Activated CD8-positive, alpha-beta memory T cell treated with anti-CD3 and anti-CD28 coated beads for 1 hour (primary cell): ENCODE measurements at places on chromosomes 2 and 18.

- DNase-seq: no peak
Observed at GRCh38 chr2:209463226-209463625, 39.4 kb downstream of the MAP2 start.

DNA sequence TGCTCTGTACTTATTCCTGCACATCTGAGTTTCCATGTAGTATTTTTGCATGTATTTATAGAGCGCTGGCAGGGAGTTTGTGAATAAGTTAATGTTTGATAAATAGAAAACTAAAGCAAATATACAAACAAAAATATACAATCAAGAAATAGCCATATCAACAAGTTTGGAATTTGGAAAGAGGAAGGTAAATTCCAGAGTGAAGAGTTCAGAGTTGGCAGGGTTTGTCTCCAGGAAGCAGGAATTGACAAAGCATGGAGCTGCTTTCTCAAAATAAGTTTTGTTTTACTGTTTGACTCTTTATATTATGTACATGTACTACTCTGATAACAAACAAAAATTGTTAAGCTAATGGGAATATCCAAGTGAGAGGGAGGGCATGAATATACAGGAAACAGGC, 80.3 kb downstream of the SPOPL start:
- DNase-seq: no peak

GRCh38 chr2:9030841-9031240, 27.4 kb upstream of the MBOAT2 start:
- no peak for DNase-seq

GRCh38 chr2:161063946-161064306, 96.3 kb upstream of the TANK start:
- no peak for DNase-seq

- DNase-seq: no peak
Observed at GRCh38 chr2:13877571-13877970, 754.9 kb upstream of the LRATD1 start.

DNA sequence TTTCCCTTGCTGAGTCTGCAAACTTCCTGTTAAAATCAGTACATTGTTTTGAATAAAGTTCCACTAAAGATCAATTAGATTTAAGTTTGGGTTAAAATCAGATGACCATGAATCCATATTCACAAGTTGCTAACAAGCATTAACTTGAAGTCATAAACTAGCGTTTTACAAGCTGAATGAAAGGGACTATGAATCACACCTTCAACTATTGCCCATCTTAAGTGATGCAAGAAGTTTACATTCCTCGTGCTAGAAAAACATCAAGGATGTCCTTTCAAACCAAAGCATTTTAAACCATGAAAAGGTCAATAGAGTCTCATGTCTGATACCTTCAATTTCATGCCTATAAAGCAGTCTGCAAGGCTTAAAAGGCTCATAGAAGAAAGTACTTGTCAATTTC, 257.2 kb upstream of the SYT4 start:
- no peak for DNase-seq

DNA sequence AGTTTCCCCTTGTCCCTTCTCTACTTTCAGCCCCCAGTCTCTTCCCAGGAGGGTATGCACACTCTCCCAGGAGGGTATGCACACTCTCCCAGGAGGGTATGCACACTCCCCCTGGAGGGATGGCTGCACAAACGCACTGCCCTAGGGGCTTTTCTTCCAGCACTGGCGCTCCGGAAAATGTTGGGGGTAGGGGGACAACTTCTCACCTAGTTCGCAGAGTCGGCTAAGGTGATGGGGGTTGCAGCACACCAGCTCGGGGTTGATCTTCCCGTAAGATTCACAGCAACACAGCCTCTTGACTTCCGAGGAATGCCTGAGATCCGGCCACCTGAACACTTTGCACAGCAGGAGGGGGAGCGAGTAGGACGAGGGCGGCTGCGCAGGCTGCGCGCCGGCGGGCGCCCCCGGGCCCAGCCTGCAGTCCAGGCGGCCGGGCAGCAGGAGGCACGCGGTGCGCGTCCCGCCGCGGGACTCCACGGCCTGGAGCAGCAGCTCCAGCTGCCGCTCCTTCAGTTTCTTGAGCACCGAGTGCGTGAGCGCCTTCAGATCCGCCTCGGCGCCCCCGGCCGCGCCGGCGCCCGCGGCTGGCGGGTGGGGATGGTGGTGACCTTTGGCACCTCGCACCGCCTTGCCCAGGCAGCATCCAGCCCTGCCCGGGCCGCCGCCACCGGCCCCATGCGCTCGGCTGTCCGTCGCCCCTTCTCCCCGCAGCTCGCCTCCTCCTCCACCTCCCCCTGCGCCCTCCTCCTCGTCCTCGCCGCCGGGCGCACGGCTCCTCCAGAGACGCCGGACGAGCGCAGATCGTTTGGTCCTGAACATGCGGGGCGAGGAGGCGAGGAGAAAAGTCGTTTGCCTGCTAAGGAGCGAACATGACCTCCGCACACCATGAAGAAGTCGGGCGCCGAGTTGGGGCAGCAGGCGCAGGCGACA, 894 bp downstream of the SMAD7 start:
- no peak for DNase-seq

DNA sequence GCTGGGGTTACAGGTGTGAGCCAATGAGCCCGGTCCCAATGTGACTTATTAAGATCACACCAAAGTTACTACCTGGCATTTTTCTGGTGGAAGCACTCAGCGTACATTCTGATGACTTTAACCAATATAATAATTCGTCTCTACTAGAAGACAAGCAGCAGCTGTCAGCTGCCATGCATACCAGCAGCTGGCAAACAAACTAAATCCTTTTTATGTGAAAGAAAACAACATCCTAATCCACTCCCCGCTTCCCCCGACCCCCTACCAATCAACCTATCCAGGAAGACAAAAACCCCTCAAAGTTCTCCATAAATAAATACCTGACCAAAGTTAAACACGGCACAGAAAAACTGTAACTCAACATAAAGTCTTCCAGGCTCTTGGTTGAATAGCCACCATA, 42.1 kb downstream of the GPR155 start:
- DNase-seq: no peak

DNA sequence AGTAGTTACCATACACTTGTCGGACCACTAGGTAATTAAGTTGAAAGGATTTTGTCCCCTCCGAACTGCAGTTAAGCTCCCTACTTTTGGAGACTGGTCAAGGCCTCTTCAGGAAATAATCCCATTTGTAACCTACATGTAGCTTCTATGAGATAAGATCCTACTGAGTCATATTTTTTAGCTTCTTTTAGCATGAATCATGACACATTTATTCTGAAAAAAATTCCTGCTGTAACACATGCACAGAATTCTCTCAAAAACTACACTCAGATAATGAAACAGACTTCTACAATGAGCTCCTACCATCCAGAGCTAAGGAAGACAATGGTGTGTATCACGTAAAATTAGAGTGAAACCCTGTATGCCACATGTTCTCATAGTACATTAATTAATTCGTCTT, 100.7 kb upstream of the CCDC195 start:
- no peak for DNase-seq

DNA sequence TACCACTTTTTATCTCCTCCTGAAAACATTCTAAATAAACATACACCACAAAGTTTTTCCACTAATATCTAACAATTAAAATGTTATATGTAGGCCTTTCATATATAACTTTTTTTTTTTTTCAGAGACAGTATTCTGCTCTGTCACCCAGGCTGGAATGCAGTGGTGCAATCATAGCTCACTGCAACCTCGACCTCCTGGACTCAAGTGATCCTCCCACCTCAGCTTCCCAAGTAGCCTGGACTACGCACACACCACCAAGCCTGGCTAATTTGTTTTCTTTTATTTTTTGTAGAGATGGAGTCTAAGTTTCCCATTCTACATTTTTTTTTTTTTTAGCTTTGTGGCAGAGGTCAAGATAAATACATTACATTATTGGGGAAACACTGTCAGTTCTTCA, 1612.6 kb upstream of the NXPH2 start:
- DNase-seq: no peak

GRCh38 chr2:25671622-25672021, 1.8 kb downstream of the DTNB start:
- DNase-seq: no peak

- DNase-seq: no peak
Observed at GRCh38 chr18:63237881-63238692, 81.5 kb downstream of the BCL2 start.

GRCh38 chr2:189013031-189013430, 38.9 kb downstream of the COL3A1 start:
- no peak for DNase-seq

DNA sequence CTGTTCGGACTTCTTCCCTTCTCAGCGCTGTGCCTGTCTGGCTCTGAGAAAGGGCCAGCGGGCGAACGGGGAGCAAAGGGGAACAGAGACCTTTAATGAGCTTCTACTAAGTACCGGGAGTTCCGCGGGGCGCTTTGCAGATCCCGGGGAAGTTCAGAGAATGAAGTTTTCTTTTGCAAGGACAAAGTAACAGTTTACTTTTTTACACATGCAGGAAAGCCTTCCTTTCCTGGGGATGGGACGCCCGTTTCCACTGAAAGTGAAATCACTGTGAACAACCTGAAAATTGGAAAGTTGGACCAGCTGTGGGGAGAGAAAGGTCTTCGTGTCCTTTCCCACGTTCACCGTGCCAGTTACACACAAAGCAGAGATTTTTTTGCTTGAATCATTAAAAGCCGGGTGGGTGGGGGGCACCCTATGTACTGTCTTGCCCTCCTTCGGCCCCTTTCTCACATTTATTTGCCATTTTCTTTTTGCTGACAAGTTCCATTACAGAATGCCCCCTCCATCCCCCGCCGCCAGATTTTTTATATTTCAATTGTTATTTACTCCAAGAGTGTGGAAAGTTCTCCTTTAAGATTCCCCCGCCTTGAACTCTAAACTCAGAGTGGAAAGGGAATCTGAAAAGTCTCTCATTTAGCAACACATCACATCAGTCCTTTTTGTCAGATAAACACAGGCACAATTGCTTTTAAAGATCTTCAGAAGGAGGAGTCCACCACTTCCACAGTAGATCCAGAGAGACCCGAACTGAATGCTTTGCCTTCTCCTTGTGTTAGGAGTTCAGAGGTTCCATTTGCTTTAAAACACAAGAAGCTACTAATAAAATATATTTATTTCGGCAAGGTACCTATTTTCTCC, 1.1 kb upstream of the FN1 start:
- no peak for DNase-seq

- DNase-seq: no peak
Observed at GRCh38 chr2:2694746-2695145, 363.7 kb upstream of the MYT1L start.

DNA sequence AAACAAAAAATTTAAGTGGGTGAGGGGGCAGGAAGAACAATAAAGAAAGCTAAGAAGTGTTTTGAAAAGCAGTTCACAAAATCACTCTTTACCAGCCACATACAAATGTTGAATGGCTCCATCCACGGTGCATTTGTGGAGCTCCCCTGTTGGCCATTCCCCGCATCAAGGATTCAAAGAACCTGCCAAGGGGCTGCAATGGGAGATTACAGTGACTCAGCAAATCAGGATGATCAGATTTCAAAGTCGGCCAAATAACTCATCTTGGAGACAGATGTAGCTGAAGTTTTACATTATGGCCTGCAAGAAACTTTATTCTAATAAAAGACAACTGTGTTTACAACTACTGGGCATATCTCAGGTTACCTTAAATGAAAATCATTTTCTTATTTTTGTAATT, 26.9 kb downstream of the COL4A3 start:
- no peak for DNase-seq

DNA sequence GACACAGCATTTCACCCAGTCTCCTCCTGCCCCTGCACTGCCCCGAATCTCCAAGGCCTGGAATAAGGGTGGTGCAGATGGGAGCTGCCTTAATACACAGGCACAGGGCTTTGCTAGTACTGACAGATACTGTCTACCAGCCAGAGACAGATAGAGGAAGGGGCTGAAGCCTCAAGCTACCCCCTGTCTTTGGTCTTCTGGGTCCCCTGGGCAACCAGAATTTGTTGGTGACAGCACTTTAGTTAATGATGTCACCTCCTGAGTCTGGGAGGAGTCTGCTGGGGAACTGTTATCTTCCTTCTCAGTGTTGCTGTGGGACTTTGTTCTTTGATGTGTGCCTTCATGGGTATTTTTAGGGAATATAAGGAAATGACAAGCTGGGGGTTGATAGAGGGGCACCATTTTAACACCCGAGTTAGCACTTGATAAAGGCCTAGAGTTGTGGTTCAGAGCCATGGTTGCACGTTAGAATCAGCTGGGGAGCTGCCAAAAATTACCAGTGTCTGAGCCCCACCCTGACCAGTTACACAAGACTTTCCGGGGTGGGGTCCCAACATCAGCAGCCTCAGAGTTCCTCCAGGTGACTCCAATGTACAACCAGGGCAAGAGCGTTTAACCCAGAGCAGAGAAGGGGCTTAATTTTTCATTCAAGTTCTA, 136.8 kb downstream of the SMAD7 start:
- no peak for DNase-seq
